CD14-positive monocyte (primary cell): ENCODE measurements at places on chromosomes 12 and 14.
A peak's percentile ranks its signal among the peaks of the same experiment; 100 is the strongest.

DNA sequence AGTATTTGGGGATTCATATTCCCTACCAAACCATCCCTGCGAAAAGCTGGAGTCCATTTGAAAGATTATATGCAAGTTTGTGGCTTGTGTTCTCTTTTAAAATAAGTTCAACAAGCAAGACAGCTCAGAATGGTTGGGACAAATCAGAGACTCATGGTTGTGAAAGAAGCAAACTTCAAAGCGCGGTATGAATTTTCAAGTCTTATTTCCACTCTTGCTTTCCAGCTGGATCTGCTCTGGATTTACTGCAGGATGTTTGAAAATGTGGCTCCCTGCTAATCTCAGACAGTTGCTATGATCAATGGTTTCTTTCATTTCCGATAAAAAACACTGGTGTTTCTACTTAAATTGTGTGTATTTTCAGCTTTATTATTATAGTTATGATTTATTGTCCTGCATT lies 477.5 kb downstream of the RAD51B start:
- no peak for DNase-seq
- H3K4me1 ChIP-seq: peaks cover 5% of the 10 kb centered on the region
- no peak overlapping the region for H3K4me3 ChIP-seq
- no peaks in the 10 kb centered on the region for H3K27me3 ChIP-seq
- H3K27ac ChIP-seq: no peak overlapping the region

DNA sequence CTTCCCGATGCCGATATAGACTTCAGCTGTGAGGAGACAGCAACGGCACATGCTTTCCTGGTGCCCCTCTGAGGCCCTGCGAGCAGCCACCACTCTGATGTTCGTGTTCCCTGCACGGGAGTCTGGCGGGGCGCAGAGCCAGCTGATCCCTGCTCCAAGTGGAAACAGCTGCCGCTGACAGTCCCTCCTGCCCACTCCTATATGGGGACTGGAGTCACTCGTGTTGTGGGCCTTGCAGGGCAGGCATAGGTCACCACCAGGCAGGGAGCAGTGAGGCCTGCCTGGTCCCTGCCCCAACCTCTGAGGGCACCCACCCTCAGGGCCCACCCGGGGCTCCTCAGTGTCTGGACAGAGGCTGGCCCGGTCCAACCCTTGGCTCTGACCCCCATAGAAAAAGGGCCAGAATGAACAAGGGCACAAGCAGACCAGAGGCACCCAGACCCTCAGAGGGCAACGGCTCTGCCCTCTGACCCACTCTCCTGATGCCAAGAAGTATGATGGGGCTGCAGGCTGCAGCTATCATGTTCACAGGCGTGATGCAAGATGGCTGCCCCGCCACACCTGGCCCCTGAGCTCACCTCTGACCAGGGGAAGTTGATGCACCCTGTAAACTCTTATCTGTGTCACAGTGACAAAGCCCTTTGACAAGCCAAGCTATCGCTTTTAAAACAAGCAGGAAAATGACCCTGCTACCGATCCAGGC lies 181.6 kb downstream of the CALM1 start:
- H3K27ac ChIP-seq: no peak overlapping the region
- H3K4me1 ChIP-seq: no peaks in the 10 kb centered on the region
- no peaks in the 10 kb centered on the region for H3K27me3 ChIP-seq
- no peak for DNase-seq
- no peak overlapping the region for H3K4me3 ChIP-seq

- no peaks in the 10 kb centered on the region for H3K27me3 ChIP-seq
- H3K4me3 ChIP-seq: no peak overlapping the region
- DNase-seq: no peak
- no peak overlapping the region for H3K27ac ChIP-seq
- H3K36me3 ChIP-seq: peaks cover 82% of the 10 kb centered on the region
Measured at GRCh38 chr14:92960706-92961566, 38.0 kb downstream of the CHGA start.

GRCh38 chr14:24376448-24377070 lies 8.6 kb downstream of the NFATC4 start:
- H3K4me3 ChIP-seq: no peak overlapping the region
- DNase-seq: no peak
- no peaks in the 10 kb centered on the region for H3K27me3 ChIP-seq
- no peak overlapping the region for H3K27ac ChIP-seq
- no peaks in the 10 kb centered on the region for H3K4me1 ChIP-seq

DNA sequence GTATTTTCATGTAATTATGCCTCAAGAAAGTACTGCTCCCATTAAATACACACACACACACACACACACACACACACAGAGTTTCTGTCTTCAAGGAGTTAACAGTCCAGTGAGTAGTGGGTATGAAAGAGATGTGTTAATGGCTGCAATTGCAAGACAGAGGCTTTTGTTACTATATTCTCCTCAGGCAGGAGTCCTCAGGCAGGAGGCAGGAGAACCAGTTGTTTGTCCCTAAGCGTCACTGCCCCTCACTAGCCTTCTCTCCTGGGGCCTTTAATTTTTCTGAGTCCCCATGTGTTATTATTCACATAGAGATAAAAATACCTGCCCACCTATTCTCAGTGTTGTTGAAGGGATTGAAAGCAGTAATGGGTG lies 31.2 kb downstream of the DAD1 start:
- DNase-seq: no peak
- no peaks in the 10 kb centered on the region for H3K27me3 ChIP-seq
- H3K36me3 ChIP-seq: peaks cover 5% of the 10 kb centered on the region
- peaks cover 18% of the 10 kb centered on the region for H3K4me1 ChIP-seq
- no peak overlapping the region for H3K4me3 ChIP-seq
- H3K27ac ChIP-seq: no peak overlapping the region

- no peak within 1 kb of the TSS for H3K27ac ChIP-seq
- H3K4me1 ChIP-seq: peaks cover 21% of the 10 kb centered on the region
- H3K36me3 ChIP-seq: peaks cover 39% of the 10 kb centered on the region
- H3K27me3 ChIP-seq: no peaks in the 10 kb centered on the region
- peak within 1 kb of the TSS; percentile 74 for H3K4me3 ChIP-seq
Measured at GRCh38 chr12:121917950-121918678, at the start of gene CFAP251. Gene CFAP251 (plus strand): TSS chr12:121918592. CDS start chr12:121921306, 2,714 bp downstream.

GRCh38 chr12:92468358-92469020 lies 234.3 kb upstream of the PLEKHG7 start:
- no peak overlapping the region for H3K4me3 ChIP-seq
- H3K27me3 ChIP-seq: no peaks in the 10 kb centered on the region
- peaks cover 8% of the 10 kb centered on the region for H3K4me1 ChIP-seq
- no peaks in the 10 kb centered on the region for H3K36me3 ChIP-seq
- DNase-seq: no peak

- no peaks in the 10 kb centered on the region for H3K36me3 ChIP-seq
- no peak for DNase-seq
- no peak overlapping the region for H3K27ac ChIP-seq
- H3K27me3 ChIP-seq: no peaks in the 10 kb centered on the region
- no peak overlapping the region for H3K4me3 ChIP-seq
- no peaks in the 10 kb centered on the region for H3K4me1 ChIP-seq
Measured at GRCh38 chr12:118271183-118271582, 101.5 kb downstream of the TAOK3 start.

- H3K4me1 ChIP-seq: peaks cover 49% of the 10 kb centered on the region
- H3K36me3 ChIP-seq: peaks cover 22% of the 10 kb centered on the region
- no peak overlapping the region for H3K27ac ChIP-seq
- no peak for DNase-seq
- no peak overlapping the region for H3K4me3 ChIP-seq
Measured at GRCh38 chr12:106329231-106329982, 26.9 kb downstream of the TCP11L2 start.
